Peyer's patch (tissue), 4 donors: ENCODE measurements at places on chromosomes 16 and 17. TPM values are rescaled to one million over a fixed set of nuclear protein-coding genes. Genes with fewer than 3 reads are reported as not detected.
A peak's percentile ranks its signal among the peaks of the same experiment; 100 is the strongest.

DNA sequence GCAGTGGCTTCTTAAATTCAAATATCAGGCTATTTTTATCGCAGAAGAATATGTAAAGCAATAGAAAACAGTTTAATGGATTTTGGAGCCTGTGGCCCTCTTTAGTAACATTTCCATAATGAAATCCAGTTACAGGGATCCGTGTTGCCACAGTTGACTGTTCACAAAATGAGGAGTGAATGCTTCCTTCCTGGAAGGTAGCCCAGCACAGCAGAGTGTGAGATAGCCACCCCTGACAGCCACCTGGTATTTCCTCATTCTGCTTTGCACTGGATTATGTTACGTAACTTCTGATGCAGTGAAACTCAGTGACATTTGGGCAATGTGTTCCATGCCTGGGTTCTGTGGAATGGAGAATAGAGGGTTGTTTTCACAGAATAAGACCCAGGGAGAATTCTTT, 517.2 kb downstream of the RBFOX1 start:
- H3K4me1 ChIP-seq = no peaks in the 10 kb centered on the region
- H3K27me3 ChIP-seq = no peaks in the 10 kb centered on the region
- no peak overlapping the region for H3K4me3 ChIP-seq
- H3K36me3 ChIP-seq = no peaks in the 10 kb centered on the region
- no peak overlapping the region for H3K27ac ChIP-seq

DNA sequence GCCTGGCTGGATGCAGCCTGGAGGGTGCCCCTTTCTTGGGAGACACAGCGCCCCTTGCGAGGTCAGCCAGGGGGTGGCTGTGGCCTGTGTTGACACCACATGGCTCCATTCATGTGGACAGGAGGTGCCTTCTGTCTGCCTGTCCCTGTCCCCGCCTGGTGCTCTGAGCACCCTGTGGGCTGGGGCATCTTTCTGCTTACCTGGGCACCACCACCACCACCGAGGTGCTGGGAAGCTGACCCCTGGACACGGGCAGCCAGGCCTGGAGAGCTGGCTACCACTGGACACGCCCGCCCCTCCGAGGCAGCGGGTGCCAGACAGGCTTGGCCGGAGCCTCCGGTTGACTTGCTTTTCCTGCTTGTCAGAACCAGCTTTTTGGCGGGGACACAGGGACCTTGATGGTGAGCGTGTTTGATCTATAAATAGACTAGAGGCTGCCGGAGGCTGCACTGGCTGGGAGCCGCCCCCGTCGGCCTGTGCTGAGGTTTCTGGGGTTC, 121.3 kb upstream of the GSE1 start:
- no peak overlapping the region for H3K4me3 ChIP-seq
- no peak for DNase-seq
- no peaks in the 10 kb centered on the region for H3K36me3 ChIP-seq

DNA sequence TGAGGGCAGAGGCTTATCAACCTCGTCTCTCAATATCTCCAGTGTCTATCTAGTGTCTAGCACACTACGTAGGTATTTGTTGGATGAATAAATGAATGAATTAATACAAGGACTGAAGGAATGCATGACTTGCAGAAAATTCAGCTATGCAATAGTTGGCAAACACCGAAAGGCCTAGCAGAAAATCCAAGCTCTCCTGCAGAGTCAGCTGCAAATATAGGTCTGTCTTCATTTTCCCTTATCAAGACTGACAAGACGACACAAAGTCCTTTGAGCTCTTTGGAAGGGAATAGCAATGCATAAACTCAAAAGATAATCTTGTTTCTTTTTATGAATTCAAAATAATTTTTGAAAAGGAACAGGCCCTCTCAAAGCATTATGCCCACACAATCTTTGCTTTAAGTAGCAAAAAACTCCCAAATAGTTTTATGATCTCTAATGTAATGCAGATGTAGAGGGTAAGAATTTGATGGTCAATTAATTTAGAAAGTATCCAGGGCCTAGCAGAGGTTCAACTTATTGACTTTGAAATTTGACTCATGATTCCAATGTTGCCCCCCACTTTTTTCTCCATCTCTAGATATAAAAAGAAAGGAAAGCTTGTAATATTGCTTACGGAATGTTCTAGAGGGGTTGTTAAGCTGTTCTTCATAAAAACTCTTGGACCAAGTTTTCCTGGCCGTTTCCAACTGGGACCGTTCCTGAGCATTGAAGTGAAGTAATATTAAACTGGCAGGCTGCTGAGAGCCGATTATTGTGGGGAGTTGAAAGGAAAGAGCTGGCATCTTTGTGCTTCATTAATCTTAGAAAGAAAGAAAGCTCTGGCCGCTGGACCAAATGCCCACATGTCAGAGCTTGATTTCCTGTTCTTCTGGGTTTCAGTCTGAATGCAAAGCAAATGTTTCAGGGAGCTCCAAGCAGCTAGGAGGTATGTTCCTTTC, 227.3 kb downstream of the HS3ST3A1 start:
- no peak for DNase-seq
- no peaks in the 10 kb centered on the region for H3K27me3 ChIP-seq
- no peaks in the 10 kb centered on the region for H3K36me3 ChIP-seq
- no peak overlapping the region for H3K27ac ChIP-seq
- H3K4me3 ChIP-seq = no peak overlapping the region
- H3K4me1 ChIP-seq = no peaks in the 10 kb centered on the region

DNA sequence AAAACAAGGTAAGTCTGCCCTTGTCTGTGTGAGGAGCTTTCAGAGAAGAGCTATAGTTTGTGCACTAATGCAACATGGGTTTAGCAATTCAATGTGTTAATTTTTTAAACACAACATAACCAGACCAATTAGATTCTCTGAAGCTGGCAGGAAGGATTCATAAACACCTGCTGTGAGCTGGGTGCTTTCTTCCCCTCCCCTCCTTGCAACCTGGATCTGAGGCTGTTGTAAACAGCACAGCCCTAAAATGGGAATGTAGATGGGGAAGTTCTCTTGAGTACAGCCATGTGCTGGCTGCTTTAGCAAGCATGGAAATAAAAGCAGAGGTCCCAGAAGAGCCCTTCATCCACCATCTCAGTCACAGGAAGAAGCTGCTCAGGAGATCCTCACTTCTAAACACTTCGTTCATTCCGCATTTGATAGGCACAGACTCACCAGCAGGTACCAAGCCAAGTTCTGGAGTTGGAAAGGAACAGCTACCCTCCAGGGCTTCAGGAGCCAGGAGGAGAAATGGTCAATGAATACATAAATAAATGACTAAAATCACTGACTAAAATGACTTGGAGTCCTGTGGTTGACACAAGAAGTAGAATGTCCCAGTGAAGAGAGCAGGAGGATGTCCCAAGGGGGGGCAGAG, 21.7 kb downstream of the AXIN2 start:
- no peak overlapping the region for H3K27ac ChIP-seq
- H3K27me3 ChIP-seq = no peaks in the 10 kb centered on the region
- no peak for DNase-seq
- no peak overlapping the region for H3K4me3 ChIP-seq

GRCh38 chr16:81752225-81752875, 26.7 kb upstream of the PLCG2 start:
- H3K36me3 ChIP-seq = no peaks in the 10 kb centered on the region
- H3K27ac ChIP-seq = peak overlapping the region; percentile 58
- H3K27me3 ChIP-seq = no peaks in the 10 kb centered on the region
- H3K4me1 ChIP-seq = peaks cover 12% of the 10 kb centered on the region
- H3K4me3 ChIP-seq = no peak overlapping the region

GRCh38 chr17:63932721-63933120, 590 bp upstream of the CD79B start:
- no peaks in the 10 kb centered on the region for H3K4me1 ChIP-seq
- peak overlapping the region; percentile 91 for H3K27ac ChIP-seq
- H3K4me3 ChIP-seq = peak overlapping the region; percentile 63
- no peaks in the 10 kb centered on the region for H3K27me3 ChIP-seq
- no peaks in the 10 kb centered on the region for H3K36me3 ChIP-seq

DNA sequence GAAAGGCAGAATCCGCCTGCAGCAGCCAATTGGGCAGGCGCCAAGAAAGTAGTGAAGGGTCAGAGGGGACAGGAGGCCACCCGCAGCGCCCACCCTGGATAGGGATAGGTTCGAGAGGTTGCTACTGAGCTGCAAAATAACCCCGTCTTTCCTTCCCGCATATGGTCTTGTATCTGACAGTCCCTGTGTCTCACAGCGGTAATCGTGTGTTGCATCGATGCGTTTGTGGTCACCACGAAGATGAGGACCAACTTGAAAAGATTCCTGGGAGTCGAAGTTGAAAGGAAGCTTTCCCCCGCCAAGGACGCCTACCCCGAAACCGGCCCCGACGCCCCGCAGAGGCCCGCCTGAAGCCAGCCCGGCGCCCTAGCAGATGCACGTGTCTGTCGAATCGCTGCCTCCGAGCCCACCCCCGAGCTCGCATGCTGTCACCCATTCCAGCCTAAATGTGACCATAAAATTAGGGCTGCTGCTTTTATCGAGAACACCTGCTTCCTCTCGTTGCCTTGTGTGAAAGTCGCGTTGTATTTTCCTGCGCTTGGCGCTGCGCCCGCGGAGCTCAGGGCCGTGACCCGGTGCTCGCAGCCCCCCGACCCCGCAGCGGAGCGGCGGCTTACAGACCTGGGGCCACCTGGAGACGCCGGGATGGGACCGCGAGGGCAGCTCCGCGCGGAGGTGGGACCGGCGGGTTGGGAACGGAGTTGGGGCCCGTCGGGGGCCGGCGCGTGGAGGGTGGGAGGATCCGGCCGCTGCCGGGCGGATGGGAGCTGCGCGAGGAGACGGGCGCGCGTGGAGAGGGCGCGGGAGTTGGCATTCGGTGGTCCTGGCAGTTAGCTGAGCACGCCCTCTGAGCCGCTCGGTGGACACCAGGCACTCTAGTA, at the start of gene CMTM2:
TSS of gene CMTM2 (plus strand) at position 813 of the 881 bp plus-strand sequence. CDS start 145 bp downstream, outside the sequence.
- H3K27me3 ChIP-seq = no peaks in the 10 kb centered on the region
- peak within 1 kb of the TSS; percentile 48 for H3K4me3 ChIP-seq
- no peak within 1 kb of the TSS for H3K27ac ChIP-seq
- DNase-seq = no peak

The TMEM92 gene
- total RNA-seq = 50.4 TPM

The OTOA gene
- not detected for total RNA-seq

GRCh38 chr17:18377437-18378204, at the start of gene EVPLL:
EVPLL (plus strand) TSS chr17:18377778; CDS start chr17:18380938, 3,160 bp downstream.
- DNase-seq = peak; percentile 83
- no peaks in the 10 kb centered on the region for H3K36me3 ChIP-seq
- peak within 1 kb of the TSS; percentile 77 for H3K27ac ChIP-seq
- no peak within 1 kb of the TSS for H3K4me3 ChIP-seq
- H3K27me3 ChIP-seq = peaks cover 4% of the 10 kb centered on the region

The SECTM1 gene
- 10.7 TPM for total RNA-seq

The SMTNL2 gene
- total RNA-seq = 1.2 TPM

GRCh38 chr16:66717112-66717675, 20.7 kb upstream of the CMTM4 start:
- H3K36me3 ChIP-seq = no peaks in the 10 kb centered on the region
- no peak overlapping the region for H3K27ac ChIP-seq
- H3K4me1 ChIP-seq = peaks cover 16% of the 10 kb centered on the region
- DNase-seq = peak; percentile 81
- no peak overlapping the region for H3K4me3 ChIP-seq

The ASB16 gene
- total RNA-seq = 0.57 TPM

DNA sequence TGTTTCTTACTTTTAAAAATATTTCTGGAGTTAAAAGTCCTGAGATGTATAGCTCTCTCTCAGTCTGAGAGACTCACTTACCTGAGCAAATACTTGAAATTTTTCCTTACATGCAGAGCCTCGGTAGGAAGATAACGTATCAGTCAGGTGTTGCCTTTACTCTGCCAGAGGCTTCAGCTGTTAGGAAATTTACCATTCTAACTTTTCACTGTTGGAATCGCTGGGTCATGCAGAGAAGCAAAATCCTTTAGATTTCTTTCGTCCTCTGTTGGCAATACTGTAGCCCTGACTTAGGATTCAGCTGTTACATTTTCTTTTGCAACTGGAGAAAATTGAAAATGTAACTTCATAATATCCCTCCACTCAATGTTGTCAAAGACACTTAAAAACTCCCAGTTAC, 20.0 kb upstream of the KCNJ16 start:
- H3K27me3 ChIP-seq = no peaks in the 10 kb centered on the region
- no peaks in the 10 kb centered on the region for H3K4me1 ChIP-seq
- H3K36me3 ChIP-seq = no peaks in the 10 kb centered on the region
- H3K27ac ChIP-seq = no peak overlapping the region
- DNase-seq = no peak

The IRX5 gene
- not detected for total RNA-seq

DNA sequence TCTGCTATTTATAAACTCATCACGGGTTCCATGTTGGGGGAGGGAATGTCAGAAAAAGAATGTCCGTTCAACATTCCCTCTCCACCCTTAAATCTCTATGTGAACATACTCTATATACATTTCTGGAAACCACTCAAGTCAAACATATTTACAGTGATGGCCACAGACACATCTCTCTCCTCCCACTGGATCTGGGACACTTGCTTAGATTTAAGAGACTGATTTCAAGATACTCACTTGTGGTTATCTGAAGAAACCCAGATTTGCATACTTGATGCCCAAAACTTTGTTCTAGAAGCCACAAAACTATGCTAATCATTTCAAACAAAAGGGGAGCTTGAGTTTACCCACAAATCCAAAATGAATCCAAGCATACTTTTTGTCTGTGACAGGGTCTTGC, 182.9 kb upstream of the SOX9 start:
- H3K27me3 ChIP-seq = no peaks in the 10 kb centered on the region
- H3K4me3 ChIP-seq = no peak overlapping the region
- H3K27ac ChIP-seq = no peak overlapping the region
- DNase-seq = no peak
- H3K36me3 ChIP-seq = no peaks in the 10 kb centered on the region

DNA sequence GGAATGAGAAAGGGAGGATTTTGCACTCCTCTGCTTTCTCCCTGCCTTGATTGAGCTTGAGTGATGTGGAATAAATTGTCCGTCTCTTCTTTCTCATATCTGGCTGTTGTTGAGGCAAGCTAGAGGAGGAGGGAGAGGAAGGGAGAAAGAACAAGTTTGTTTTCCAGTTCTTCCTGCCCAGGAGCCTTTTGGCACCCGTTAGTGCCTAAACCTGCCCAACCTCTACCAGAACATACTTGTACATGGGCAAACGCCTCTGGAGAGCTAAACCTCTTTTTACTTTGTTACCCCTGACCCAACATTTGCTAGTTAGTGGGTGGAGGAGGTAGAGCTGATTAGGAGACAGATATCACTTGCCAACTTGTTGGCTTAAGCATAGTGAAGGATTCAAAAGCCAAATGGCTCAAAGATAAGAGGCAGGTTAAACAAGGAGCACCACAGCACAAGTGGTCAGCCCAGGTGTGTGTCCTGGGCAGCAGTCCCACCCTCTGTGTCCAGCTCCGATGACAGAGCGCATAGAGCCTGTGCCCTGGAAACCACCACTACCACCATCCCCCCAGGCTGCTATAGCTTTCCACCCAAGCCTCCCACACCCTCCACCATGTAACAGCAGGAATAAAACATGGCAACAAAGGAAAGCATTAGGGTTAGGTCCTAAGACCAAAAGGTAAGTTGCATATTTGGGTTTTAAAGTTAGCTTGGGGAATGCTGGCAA, 6.5 kb downstream of the ODF4 start:
- DNase-seq = no peak
- H3K4me3 ChIP-seq = no peak overlapping the region
- no peaks in the 10 kb centered on the region for H3K36me3 ChIP-seq
- H3K27ac ChIP-seq = no peak overlapping the region
